Astrocyte (in vitro differentiated cells and primary cell): ENCODE measurements at places on chromosomes 7 and 10. TPM values are rescaled to one million over a fixed set of nuclear protein-coding genes. Genes with fewer than 3 reads are reported as not detected.

DNA sequence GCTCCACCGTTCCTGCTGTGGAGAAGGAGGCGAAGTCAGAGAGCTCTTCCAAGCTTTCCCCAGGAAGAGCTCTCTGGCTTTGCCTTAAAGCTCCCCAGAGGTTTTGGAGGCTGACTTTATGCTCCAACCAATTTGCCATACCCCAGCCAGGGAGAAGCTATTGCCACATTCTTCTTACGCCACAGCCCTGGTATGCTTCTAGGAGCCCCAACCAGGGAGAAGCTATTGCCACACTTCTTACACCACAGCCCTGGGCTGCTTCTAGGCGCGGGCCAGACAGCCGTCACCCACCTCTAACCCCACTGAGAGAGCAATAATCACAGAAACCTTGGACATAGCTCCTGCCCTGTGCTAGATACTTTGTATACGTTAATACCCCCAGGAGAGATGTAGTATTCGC, 951 bp downstream of the ELOVL3 start:
- no peak for DNase-seq
- no peak overlapping the region for H3K27ac ChIP-seq

- no peak overlapping the region for H3K27ac ChIP-seq
- no peaks in the 10 kb centered on the region for H3K27me3 ChIP-seq
- no peak overlapping the region for H3K4me3 ChIP-seq
- no peaks in the 10 kb centered on the region for H3K36me3 ChIP-seq
- no peaks in the 10 kb centered on the region for H3K4me1 ChIP-seq
These were observed 8.9 kb downstream of the CFAP46 start for GRCh38 chr10:132933308-132934042.

GRCh38 chr7:27920281-27920946, 180.5 kb downstream of the TAX1BP1 start:
- H3K27ac ChIP-seq, result no peak overlapping the region
- peaks cover 19% of the 10 kb centered on the region for H3K4me1 ChIP-seq
- no peaks in the 10 kb centered on the region for H3K36me3 ChIP-seq
- H3K27me3 ChIP-seq, result no peaks in the 10 kb centered on the region

- H3K36me3 ChIP-seq, result no peaks in the 10 kb centered on the region
- peak; percentile 63 for DNase-seq
- H3K4me3 ChIP-seq, result no peak overlapping the region
These were observed 56.0 kb downstream of the MKLN1 start for GRCh38 chr7:131383417-131384285.

- H3K36me3 ChIP-seq, result no peaks in the 10 kb centered on the region
- no peaks in the 10 kb centered on the region for H3K27me3 ChIP-seq
- no peak overlapping the region for H3K4me3 ChIP-seq
These were observed 166.3 kb upstream of the AHR start for GRCh38 chr7:17131983-17132655.

C10orf62 gene
- total RNA-seq, result not detected in 2 replicates

PPP3CB gene
- 29.2 and 30.8 TPM in 2 replicates for total RNA-seq

FKBP6 gene
- not detected in 2 replicates for total RNA-seq

PNLIPRP2 gene
- not detected in 2 replicates for total RNA-seq

STAG3 gene
- total RNA-seq, result 0.34 and 0.36 TPM in 2 replicates
